ENCODE measurements at places on chromosomes 12 and 14. TPM values are rescaled to one million over a fixed set of nuclear protein-coding genes. Genes with fewer than 3 reads are reported as not detected.

DNA sequence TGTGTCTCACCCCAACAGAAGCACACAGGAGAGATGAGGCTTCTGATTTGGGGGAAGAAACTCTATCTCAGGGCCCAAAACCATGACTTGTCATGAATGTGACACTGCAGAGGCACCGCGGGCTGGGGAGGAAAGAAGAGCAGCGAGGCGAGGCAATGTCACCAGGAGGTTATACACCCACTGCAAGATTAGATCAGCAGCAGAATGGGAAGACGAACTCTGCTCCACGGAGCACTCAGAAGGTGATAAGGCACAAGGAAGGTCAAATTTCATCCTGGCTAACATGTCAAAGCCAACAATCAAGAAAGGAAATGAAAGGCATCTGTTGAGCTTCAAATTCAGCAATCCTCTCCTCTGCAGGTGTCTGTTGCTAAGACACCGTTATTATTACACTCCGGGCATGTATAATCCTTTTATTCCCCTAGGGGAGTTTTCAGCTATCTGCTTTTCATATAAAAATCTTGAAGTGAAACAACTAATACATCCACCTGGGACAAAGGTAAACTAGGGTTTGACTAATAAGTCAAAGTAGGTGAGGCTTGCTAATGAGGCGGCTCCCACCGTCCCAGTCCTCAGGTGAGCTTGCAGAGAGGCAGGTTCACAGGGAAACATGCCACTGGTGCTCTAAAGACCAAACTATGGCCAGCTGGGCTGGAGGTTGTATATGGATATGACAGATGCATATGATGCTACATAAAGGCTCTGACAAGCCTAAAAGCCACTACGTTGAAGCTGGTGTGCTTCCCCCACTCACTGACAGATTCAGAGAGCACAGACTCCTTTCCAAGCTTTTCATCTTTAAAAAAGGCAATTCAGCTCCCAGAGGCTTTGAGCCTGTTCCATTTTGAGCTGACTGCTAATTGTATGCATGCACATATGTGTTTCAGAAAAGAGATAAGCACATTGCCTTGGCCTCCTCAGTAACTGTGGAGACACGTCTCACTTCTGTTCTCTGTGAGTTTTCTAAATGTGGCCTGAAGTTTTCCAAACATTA lies 221.2 kb downstream of the NELL2 start:
- no peak for DNase-seq

DNA sequence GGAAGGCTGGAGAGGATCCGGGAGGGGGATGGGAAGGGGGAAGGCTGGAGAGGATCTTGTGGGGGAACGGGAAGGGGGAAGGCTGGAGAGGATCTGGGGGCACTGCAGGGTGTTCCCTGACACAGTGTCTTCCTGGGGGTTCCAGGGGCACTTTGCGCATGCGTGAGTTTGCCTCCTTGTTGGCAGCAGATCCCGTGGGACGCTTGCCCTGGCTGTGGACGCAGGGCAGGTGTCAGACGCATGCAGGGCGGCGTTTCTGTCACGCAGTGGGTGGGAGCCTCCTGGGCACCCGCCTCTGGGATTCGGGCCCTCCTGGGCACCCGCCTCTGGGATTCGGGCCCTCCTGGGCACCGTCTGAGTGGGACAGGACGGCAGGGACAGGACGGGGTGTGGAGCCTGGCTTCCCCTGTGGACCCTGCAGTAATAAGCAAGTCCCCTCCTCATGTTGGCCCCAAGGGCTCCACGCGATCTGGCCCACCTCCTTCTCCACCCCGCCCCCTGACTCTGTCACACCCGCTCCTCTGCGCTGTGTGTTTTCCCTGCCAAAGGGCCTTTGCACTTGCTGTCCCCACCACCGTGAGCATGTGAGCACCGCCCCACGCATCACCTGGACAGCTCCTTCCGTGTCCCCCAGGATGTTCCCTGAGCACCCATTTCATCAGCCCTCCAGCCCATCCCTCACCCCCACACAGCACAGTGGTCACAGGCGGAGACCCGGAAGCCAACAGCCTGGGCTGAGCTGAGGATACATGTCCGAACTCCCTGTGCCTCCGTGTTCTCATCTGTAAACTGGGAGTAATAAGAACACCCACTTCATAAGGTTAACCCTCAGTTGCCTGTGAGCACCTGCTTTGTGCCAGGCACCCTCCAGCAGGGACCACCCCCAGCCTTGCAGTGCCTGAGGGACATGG lies 4.4 kb downstream of the MMP17 start:
- no peak for DNase-seq

DNA sequence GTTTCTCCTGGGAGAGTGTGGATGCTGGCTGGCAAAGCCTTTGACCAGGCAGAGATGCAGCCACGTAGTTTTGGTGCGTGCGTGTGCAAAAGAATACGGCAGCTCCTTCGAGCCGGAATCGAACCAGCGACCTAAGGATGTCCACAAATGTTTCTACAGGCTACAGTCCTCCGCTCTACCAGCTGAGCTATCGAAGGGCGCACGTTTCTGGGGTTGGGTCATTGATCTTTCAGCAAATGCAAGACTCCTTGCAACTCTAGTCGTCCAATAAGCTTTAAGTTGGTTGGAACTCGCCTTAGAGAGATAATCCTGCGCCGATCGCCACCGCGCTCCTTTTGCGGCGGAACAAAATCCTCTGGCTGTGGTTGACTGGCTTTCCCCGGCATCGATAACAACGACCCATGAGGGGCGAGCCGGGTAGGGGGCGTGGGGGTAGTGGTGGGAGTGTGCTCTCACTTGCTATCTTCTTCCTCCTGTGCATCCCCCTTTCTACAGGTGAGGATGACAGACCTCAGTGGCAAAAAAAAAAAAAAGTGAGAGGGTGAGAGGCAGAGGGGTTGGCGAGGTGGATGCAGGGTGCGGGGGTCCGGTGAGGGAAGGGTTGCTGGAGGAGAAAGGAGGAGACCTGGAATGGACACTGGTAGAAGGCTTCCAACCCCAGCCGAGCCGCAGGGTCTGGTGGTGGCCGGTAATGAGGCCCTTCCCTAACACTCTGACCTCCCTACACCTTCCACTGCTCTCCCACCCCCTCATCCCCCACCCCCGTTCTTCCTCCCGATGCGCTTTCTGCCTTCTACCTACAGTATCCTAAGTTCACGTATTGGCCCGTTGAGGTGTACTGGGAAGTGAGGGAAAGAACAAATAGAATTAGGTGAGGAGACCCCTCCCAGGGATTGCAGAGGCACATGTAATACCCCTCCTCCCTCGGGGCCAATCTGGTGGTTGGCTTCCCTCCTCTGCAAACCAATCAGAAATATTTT lies 11.8 kb upstream of the OR6S1 start:
- no peak for DNase-seq

Gene OAS1
- total RNA-seq, result 43.9 TPM

GRCh38 chr12:119158402-119158801 lies 20.3 kb upstream of the HSPB8 start:
- DNase-seq, result no peak

- DNase-seq, result no peak
Measured at GRCh38 chr12:96902076-96902475, 5.0 kb upstream of the NEDD1 start.

DNA sequence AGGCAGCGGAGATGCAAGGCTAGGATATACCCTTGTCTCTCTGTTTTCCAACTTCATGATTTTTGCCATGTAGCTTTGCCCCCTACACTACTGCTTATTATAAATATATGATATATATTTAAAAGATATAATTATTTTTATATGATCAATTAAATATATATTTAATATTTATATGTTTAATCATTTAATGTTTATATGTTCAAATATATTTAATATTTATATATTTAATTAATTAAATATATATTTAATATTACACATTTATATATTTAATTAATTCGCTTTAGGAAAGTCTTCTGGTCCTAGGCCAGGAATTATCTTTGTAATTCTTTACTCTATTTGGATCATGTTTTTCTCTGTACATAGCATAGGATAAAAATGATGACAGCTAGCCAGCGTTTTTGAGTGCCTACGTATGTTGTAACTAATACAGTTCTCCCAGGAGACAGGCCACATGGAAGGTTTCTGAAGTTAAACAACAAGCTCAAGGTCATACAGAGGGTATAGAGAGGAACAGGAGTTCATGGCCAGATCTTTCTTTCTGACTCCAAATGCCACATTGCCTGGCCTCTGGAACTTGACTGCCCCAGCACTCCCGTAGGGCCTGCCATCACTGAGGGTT lies 192.5 kb downstream of the KCNA5 start:
- no peak for DNase-seq

GRCh38 chr12:126114441-126114840 lies 1049.2 kb downstream of the AACS start:
- DNase-seq, result no peak

DNA sequence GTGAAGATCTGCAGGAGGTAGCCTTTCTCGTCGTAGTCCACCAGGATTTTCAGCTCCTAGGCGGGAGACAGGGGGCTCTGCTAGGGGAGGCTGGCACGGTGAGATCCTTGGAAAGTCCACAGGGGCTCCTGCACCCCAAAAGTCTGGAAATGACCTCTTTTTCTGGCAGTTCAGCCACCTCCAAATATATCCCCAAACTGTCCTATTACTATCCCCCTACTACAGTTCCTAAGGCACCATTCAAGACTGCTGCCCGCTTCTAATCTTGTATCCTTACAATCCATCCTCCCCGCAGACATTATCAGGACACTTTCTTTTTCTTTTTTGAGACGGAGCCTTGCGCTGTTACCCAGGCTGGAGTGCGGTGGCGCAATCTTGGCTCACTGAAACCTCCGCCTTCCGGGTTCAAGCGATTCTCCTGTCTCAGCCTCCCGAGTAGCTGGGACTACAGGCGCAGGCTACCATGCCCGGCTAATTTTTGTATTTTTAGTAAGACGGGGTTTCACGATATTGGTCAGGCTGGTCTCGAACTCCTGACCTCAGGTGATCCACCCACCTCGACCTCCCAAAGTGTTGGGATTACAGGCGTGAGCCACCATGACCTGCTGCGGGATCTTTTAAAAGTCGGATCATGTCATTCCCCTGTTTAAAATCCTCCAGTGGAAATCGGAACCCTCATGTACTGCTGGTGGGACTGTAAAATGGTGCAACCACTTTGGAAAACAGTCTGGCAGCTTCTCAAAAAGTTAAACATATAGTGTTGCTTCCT lies 18.5 kb downstream of the HPD start:
- no peak for DNase-seq

- DNase-seq, result no peak
Measured at GRCh38 chr12:1839956-1840951, 19.9 kb downstream of the LRTM2 start.
